ENCODE measurements at places on chromosomes 5 and 9.

DNA sequence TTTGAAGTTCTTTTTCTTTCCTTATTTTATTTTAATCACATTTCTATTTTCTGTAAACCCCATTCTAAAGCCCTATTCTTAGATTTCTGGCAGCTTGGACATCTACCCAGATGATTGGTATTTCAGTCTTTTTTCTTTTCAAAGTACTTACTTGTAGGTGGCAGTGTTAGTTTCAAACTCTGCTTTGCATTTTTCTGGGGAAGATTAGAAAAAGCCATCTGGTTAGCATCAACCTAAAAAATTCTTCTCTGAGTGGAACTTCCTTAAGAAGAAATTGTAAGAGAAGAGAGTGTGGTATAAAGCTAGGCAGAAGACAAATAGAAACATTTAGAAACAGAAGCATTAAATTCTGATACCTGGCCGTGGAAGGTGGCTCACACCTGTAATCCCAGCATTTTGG lies 17.2 kb upstream of the TENT2 start:
- DNase-seq = no peak

- DNase-seq = no peak
Measured at GRCh38 chr9:76004526-76004925, 114.1 kb downstream of the PCSK5 start.

- no peak for DNase-seq
Measured at GRCh38 chr5:52920929-52921328, 68.2 kb upstream of the ITGA2 start.

- no peak for DNase-seq
Measured at GRCh38 chr5:89065919-89066318, 182.9 kb upstream of the MEF2C start.

- peak; percentile 96 for DNase-seq
Measured at GRCh38 chr9:36903541-36904435, 130.3 kb downstream of the PAX5 start.

DNA sequence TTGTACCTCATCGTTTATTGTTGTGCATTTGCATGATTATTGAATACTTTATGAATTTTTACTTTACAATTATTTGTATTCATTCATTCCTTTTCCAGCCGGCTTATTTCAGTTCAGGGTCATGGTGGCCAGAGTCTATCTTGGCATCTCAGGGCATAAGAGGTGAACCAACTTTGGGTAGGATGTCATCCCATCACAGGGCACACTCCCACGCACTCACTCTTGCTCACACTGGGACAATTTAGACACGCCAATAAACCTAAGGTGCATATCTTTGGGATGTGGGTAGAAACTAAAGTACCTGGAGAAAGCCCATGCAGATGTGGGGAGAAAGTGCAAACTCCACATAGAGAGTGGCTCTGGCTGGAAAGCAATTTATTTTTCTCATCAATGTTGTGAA lies 158.1 kb upstream of the MAST4 start:
- no peak for DNase-seq

GRCh38 chr5:75701856-75702255 lies 15.4 kb downstream of the POC5 start:
- DNase-seq = no peak

- no peak for DNase-seq
Measured at GRCh38 chr5:39400713-39401578, 23.8 kb downstream of the DAB2 start.

Measured in Daoy (cell line).